ENCODE measurements at places on chromosomes 2 and 18. TPM values are rescaled to one million over a fixed set of nuclear protein-coding genes. Genes with fewer than 3 reads are reported as not detected.
A peak's percentile ranks its signal among the peaks of the same experiment; 100 is the strongest.

DNA sequence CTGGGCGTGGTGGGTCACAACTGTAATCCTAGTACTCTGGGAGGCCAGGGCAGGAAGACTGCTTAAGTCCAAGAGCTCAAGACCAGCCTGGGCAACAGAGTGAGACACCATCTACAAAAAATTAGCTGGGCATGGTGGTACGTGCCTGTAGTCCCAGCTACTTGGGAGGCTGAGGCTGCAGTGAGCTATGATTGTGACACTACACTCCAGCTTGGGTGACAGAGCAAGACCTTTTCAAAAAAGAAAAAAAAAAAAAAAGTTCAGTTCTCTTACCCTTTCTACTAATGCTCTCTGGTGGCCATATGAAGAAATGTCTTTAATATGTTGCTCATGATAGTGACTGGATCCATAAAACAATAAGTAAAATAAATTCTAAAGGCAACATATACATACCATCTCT is 14.9 kb downstream of the TYW5 start:
- no peak for DNase-seq

GRCh38 chr2:175884697-175885393 is 117.2 kb downstream of the LNPK start:
- DNase-seq: no peak

- no peak for DNase-seq
Measured at GRCh38 chr18:76827205-76828200, 5.1 kb downstream of the ZNF236 start.

DNA sequence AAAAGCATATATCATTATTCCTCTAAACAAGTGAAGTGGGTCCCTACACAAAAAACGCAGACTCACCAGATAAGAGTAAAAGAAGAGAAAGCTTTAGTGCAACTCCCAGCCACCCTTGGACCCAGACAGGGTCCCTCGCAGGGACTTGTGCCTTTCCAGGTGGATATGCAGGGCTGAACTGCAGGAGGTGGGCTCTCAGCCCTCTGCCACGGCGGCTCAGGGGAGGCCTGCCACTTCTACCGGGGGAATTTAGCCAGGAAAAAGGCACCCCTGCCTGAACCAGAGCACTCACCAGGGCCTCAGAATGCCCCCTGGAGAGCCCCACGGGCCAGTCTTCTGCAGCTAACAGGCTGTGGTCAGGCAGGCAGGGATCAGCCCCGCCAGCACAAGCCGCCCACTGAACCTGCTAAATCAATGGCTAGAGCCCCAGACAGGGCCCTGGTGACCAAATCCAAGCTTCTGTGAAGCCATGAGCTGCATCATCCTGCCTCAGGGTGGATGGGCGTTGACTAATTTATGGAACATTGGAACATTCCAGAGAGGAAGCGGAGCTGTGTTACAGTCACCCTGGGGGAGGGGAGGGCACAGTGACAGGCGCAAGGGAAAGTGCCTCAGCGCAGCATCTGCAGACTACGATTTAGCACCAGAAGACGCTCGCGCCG is 209.3 kb downstream of the EIPR1 start:
- peak; percentile 31 for DNase-seq

Gene MC4R
- total RNA-seq: not detected

Gene MOCOS
- total RNA-seq: 6.4 TPM

Gene CRACDL
- total RNA-seq: 12.4 TPM

Data from sciatic nerve (tissue), 2 donors.